ENCODE measurements at places on chromosomes 1 and 21.

- DNase-seq, result no peak
Observed at GRCh38 chr1:179251675-179252074, 22.2 kb upstream of the ABL2 start.

DNA sequence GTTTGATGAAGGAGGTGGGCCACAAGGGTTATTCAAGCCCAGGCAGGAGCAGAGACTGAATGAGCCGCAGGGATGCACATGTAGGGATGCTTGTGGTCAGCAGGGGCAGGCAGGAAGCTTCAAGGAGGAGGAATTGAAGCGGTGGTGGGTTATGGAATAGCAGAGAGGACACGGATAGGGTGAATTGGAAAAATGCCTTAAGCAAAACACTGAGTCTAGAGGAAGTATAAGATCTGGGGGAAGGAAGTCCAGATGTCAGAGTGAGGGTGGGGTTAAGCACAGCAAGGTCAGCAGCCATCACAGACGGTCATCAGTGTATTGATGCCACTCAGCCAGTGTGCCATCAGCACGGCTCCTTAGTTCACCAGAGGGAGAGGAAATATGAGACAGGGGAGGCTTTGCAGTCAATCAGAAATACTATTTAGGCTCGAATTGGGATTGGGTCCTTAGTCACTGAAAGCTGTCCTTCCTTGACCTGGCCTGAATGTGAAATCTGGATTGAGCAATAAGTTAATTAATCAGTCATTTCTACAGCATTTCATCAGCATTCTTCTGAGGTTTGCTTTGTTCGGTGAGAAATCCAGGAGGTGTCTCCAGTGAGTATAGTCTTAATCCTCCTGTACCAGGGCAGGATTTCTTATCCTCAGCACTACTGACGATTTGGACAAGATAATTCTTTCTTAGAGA is 6.0 kb upstream of the LCE1F start:
- no peak for DNase-seq

GRCh38 chr1:33014464-33015163 is 22.1 kb downstream of the AK2 start:
- DNase-seq, result no peak

DNA sequence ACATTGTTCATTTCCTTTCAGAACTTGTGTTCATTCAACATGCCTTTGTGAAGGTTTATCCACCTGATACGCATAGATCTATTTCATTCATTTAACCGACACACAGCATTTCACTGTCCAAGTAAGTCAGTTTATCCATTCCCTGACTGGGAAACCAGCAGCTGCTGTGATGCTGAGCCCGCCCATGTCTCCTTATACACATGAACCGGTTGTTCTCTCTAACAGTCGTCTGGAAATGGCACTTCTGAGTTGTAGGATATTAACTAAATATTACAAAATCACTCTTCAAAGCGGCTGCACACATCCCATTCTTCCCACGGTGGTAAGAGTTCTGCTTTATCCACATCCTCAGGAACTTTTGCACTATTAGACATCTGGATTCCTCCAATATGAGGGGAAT is 71.1 kb downstream of the NPHP4 start:
- DNase-seq, result no peak

DNA sequence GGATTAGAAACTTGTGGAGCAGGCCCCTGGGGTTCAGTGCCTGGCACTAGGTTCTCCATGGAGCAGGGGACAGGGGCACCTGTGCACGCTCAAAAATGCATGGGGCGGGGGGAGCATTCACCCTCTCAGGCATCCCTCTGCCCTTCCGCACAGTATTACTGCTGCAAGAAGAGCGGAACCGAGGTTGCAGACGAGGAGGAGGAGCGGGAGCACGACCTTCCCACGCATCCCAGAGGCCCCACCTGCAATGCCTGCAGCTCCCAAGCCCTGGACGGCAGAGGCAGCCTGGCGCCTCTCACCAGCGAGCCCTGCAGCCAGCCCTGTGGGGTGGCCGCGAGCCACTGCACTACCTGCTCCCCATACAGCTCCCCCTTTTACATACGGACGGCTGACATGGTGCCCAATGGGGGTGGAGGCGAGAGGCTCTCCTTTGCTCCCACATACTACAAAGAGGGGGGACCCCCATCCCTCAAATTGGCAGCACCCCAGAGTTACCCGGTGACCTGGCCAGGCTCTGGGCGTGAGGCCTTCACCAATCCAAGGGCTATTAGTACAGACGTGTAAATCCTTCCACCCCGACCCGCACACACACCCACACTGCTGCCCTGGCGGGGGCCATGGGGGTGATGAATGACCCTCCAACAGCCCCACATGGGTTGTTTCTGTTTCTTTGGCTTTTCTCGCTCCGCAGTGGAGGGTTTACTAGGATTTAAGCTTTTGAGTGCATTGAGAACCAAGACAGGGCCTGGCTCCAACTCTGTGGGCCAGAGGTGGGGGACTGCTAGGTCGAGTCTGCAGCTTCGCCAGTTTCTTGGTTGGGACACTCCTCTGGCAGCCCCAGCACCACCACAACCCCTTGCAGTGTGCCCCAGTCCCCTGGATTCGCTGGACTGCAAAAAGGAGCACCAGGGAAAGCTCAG is 63.7 kb downstream of the TOR1AIP2 start:
- DNase-seq, result no peak

DNA sequence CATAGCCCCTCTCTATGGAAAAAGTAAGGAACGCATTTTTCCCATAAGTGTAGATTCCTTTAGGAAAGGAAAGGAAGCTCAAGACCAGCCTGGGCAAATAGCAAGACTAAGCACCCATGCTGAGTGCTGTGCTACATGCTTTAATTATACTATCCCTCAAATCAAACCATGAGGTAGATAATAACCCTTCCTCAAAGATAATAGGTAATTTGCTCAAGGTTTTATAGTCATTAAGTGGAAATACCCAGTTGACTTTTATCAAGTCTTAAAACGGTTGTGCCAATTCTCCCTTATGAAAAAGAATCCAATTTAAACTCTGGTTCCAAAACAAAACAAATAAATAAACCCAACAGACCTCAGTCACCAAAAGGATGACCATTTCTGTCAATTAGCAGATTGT is 3.4 kb downstream of the KIAA0319L start:
- no peak for DNase-seq

- no peak for DNase-seq
Observed at GRCh38 chr1:233667741-233668140, 53.8 kb downstream of the KCNK1 start.

DNA sequence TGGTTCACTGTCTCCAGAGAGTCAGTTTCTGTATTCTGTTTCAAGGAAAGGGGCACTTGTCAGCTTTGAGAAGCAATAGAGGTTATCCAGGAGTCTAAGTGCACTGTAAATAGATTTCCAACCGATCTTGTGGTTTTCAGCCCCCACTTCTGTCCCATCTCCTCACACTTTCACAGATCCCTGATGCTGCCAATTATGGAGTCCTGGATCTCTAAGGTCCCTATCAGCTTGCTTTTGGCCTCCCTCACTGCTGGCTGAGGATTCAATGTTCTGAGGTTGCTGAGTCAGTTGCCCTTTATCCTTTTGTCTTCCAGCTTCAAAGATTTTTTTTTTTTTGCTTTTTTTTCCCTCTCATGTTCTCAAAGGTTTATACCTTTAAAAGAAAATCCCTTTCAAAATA is 98.4 kb downstream of the DIRAS3 start:
- DNase-seq, result no peak

DNA sequence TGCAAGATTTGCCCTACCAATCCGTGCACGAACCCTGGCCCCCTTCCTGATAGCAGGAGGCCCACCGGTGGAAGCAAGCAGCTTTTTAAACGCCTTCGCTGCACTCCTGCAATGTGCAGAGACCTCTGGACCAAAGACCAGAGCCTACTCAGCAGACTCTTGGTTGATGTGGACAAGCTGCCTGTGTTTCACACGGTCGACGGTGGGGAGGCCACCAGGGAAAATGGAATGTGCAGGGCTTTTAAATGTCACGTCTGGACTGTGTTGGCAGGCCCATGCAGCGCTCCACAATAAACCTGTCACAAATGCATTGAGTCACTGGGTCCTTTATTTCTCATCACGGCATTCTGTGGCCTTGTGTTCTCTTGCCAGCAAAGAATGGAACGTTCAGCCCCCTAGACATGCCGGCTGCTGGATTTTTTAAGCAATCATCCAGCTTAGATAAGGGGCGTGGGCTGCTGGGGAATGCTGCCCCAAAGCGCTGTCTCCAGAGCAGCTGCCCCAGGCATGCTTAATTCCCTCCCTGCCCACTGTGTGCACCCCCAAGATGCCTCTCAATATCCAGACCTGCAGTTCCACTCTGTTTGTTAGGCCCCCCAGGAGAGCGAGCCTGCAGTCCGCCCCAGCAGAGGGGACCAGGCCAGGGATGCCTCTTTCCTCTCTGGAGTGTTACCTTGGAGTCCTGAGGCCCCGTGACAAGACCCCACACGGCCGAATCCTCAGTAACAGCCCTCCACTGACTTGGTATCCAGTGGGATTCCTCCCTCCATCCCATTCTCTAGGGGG is 71.3 kb downstream of the ATP5PO start:
- DNase-seq, result no peak

- DNase-seq, result no peak
Observed at GRCh38 chr1:89453123-89453972, 71.3 kb upstream of the LRRC8B start.

DNA sequence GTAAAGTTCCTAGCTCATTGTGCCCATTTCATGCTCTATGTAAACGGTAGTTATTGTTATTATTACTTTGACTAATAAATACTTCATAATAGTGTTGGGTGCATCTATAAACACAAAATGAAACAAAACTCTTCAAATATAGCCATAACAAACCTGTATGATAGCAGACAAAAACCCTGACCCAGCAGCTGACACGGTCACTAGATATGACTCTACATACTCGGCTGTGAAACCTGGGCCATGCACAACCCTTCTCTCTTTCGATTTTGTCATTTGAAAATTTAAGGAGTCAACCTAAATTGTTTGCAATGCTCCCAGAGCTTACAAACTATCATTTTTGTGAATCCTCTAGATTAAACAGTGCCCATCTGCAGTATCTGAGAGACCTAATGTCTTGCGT is 8.0 kb upstream of the RGS13 start:
- no peak for DNase-seq

DNA sequence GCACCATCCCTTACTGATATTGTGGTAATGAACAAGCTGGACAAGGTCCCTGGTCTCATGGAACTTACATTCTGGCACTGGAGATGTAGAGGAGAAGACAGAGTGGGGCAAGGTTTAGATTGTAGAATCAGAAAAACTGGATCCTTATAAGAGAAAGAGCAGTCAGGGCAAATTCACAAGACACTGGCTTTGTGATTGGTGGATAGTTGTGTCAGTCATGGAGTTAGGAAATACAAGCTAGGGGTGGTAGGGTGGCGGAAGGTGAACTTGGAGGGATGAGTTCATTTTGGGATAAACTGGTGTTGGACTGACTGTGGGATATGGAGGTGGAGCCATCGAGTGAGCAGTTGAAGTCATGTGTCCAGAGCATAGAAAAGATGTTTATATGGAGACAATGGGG is 3.7 kb upstream of the TLR5 start:
- no peak for DNase-seq

GRCh38 chr1:6028042-6028850 is 17.4 kb upstream of the KCNAB2 start:
- DNase-seq, result peak; percentile 58

GRCh38 chr1:113255720-113256347 is 134.5 kb upstream of the MAGI3 start:
- no peak for DNase-seq

GRCh38 chr1:230285351-230285750 is 140.8 kb downstream of the PGBD5 start:
- no peak for DNase-seq

- DNase-seq, result no peak
Observed at GRCh38 chr1:3053986-3054385, 15.0 kb upstream of the PRDM16 start.

- no peak for DNase-seq
Observed at GRCh38 chr1:44970317-44970716, 16.1 kb downstream of the EIF2B3 start.

GRCh38 chr1:1827089-1827848 is 49.0 kb upstream of the NADK start:
- no peak for DNase-seq

DNA sequence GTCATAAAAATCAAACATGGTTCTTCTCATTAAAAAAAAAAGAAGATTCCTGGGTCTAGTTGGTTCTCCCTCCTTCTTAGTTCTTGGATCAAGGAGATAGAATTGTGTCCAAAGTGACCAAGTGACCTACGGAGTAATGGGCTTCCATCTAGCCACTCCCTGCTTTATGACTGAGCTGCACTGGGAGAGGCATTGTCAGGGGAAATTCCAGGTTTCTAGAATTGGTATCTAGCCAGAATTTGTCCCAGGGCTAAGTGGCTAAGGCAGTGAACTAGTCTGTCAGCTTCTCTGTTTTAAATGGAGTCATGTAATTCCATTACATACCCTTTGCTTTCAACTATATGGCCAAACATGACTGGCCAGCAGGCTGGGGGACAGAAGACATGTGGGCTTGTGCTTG is 40.1 kb upstream of the ERG start:
- no peak for DNase-seq

DNA sequence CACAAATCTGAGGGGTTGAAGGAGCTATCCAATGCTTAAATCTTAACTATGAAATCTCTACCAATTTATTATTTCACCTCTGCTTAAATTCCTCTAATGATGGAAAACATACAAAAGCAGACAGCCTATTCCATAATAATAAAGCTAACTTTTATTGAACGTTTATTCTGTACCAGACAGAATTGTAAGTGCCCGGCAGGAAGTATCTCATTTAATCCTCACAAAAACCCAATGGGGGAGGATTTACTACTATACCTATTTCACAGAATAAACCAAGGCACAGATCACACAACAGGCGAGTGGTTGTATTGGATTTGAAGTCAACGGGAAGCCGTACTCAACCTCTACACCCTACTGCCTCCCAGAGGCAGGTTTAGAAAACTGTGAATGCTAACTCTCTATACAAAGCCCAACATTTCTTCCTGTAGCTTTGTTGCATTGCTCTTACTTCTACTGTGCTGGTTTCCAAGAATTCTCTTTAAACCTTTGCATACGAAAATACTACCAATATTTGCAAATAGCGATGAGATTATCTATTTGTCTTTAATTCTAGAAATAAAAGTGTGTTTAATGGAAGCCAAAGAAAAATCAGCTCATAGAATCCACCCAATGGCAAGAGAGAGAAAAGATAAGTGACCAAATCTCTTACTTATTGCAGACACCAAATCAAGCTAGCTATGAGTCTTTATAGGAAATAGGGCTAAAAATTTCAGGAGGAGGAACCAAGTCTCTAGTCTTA is 33.5 kb upstream of the C1orf53 start:
- DNase-seq, result peak; percentile 41

Data from germinal center (tissue), 1 donor.